T-helper 17 cell (primary cell): ENCODE measurements at places on chromosomes 5 and 9.

DNA sequence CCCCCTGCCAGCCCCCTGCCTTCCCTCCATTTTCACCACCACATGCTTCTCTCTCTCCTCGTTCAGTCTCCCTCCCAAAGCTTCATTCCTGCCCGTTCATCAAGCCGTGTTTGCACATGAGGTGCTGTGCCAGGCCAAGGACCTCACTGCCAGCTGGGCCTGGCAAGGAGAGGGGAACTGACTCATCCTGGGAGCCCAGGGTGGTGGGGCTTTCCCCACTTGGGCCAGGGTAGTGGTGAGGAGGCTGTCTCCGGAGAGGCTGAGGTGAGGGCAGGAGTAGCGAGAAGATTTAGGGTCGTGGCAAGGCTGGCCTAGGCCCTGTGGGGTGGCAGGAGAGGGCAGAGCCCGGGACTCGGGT is 30.4 kb upstream of the NOTCH1 start:
- no peaks in the 10 kb centered on the region for H3K27me3 ChIP-seq
- peaks cover 7% of the 10 kb centered on the region for H3K4me1 ChIP-seq
- DNase-seq = no peak
- H3K36me3 ChIP-seq = peaks cover 2% of the 10 kb centered on the region
- H3K4me3 ChIP-seq = no peak overlapping the region

- H3K27me3 ChIP-seq = no peaks in the 10 kb centered on the region
- no peak overlapping the region for H3K4me3 ChIP-seq
- no peak overlapping the region for H3K27ac ChIP-seq
- peaks cover 3% of the 10 kb centered on the region for H3K4me1 ChIP-seq
- no peak for DNase-seq
- no peaks in the 10 kb centered on the region for H3K36me3 ChIP-seq
Measured at GRCh38 chr5:126736141-126736540, 40.8 kb upstream of the LMNB1 start.

- H3K36me3 ChIP-seq = no peaks in the 10 kb centered on the region
- no peak for DNase-seq
- peaks cover 20% of the 10 kb centered on the region for H3K27me3 ChIP-seq
- no peaks in the 10 kb centered on the region for H3K4me1 ChIP-seq
Measured at GRCh38 chr5:58184910-58185309, 275.0 kb downstream of the PLK2 start.

- no peaks in the 10 kb centered on the region for H3K27me3 ChIP-seq
- H3K4me3 ChIP-seq = peak within 1 kb of the TSS; percentile 100
- H3K4me1 ChIP-seq = peaks cover 49% of the 10 kb centered on the region
- peak within 1 kb of the TSS; percentile 98 for H3K27ac ChIP-seq
Measured at GRCh38 chr9:128688501-128689292, at the start of gene SET. Gene SET, plus strand, starts transcription at chr9:128689222. Its CDS starts 361 bp downstream, at chr9:128689583.

- peaks cover 5% of the 10 kb centered on the region for H3K27me3 ChIP-seq
- peak overlapping the region; percentile 96 for H3K27ac ChIP-seq
- peaks cover 30% of the 10 kb centered on the region for H3K4me1 ChIP-seq
- peaks cover 4% of the 10 kb centered on the region for H3K36me3 ChIP-seq
- H3K4me3 ChIP-seq = peak overlapping the region; percentile 91
Measured at GRCh38 chr9:15423231-15423985, 732 bp downstream of the SNAPC3 start.

- no peak for DNase-seq
- H3K27ac ChIP-seq = no peak overlapping the region
- H3K27me3 ChIP-seq = peaks cover 34% of the 10 kb centered on the region
- peaks cover 2% of the 10 kb centered on the region for H3K36me3 ChIP-seq
- H3K4me3 ChIP-seq = no peak overlapping the region
Measured at GRCh38 chr9:38368731-38369130, 23.8 kb upstream of the ALDH1B1 start.

GRCh38 chr5:45385321-45386058 is 310.7 kb downstream of the HCN1 start:
- no peaks in the 10 kb centered on the region for H3K36me3 ChIP-seq
- no peak overlapping the region for H3K27ac ChIP-seq
- H3K4me3 ChIP-seq = no peak overlapping the region
- H3K4me1 ChIP-seq = no peaks in the 10 kb centered on the region

GRCh38 chr9:89532478-89532877 is 34.6 kb upstream of the SEMA4D start:
- DNase-seq = no peak
- peaks cover 79% of the 10 kb centered on the region for H3K4me1 ChIP-seq
- no peaks in the 10 kb centered on the region for H3K27me3 ChIP-seq
- no peaks in the 10 kb centered on the region for H3K36me3 ChIP-seq

DNA sequence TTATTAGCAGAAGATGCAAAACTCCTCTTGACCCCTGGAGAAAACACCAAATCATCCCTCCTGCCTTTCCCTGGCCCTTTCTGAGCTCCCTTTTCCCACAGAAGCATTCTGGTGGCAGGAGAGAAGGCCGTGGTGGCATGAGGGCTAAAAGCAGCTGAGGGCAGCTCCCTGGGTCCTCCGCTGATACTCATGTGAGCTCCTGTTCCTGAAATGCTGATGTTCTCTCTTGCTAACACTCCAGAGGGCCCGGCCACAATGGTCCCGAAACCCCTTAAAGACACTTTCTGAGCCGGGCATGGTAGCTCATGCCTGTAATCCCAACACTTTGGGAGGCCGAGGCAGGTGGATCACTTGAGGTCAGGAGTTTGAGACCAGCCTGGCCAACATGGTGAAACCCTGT is 183.1 kb downstream of the HSPA4 start:
- peaks cover 12% of the 10 kb centered on the region for H3K4me1 ChIP-seq
- peaks cover 2% of the 10 kb centered on the region for H3K36me3 ChIP-seq

GRCh38 chr5:23352446-23352845 is 155.0 kb upstream of the PRDM9 start:
- no peak for DNase-seq
- H3K4me3 ChIP-seq = no peak overlapping the region
- no peaks in the 10 kb centered on the region for H3K36me3 ChIP-seq
- no peaks in the 10 kb centered on the region for H3K4me1 ChIP-seq
- H3K27ac ChIP-seq = no peak overlapping the region

GRCh38 chr9:78132701-78133058 is 101.1 kb upstream of the GNAQ start:
- H3K4me1 ChIP-seq = peaks cover 11% of the 10 kb centered on the region
- no peaks in the 10 kb centered on the region for H3K27me3 ChIP-seq
- no peak for DNase-seq
- peak overlapping the region; percentile 72 for H3K27ac ChIP-seq

DNA sequence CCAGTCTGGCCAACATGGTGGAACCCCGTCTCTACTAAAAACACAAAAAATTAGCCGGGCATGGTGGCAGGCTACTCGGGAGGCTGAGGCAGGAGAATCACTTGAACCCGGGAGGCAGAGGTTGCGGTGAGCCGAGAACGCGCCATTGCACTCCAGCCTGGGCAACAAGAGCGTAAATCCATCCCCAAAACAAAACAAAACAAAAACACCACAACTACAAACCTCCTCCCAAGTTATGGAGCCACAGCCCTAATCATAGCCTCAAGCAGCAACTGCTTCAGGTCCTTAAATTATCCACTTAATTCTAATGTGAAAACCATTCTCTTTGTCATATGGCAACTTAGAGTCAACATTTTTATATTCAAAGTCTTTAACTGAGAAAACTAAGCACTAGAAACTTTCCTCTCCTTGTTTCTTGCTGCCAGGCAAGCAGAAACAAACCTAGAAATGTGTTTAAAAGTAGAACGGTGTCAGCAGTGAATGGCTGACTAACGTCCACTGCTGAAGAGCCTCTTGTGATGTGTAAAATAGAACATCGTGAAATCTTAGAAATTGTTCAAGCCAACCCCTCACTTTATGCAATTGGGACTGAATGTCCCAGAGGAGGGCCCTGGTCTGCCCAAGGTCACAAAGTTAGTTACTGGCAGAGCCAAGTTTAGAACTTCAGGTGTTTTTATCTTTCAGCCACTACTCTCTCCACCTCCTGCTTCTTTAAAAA is 5.7 kb downstream of the TMEM245 start:
- H3K27me3 ChIP-seq = no peaks in the 10 kb centered on the region
- peak overlapping the region; percentile 66 for H3K4me3 ChIP-seq
- H3K27ac ChIP-seq = peak overlapping the region; percentile 82
- H3K36me3 ChIP-seq = no peaks in the 10 kb centered on the region
- peaks cover 62% of the 10 kb centered on the region for H3K4me1 ChIP-seq
- DNase-seq = no peak

- no peak overlapping the region for H3K27ac ChIP-seq
- peaks cover 35% of the 10 kb centered on the region for H3K27me3 ChIP-seq
- H3K36me3 ChIP-seq = no peaks in the 10 kb centered on the region
- DNase-seq = no peak
Measured at GRCh38 chr5:77662635-77663034, 24.1 kb upstream of the OTP start.

GRCh38 chr5:146877178-146877681 is 1.3 kb downstream of the PPP2R2B start:
- H3K27me3 ChIP-seq = peaks cover 11% of the 10 kb centered on the region
- DNase-seq = no peak
- H3K27ac ChIP-seq = peak overlapping the region; percentile 8
- peaks cover 2% of the 10 kb centered on the region for H3K36me3 ChIP-seq

DNA sequence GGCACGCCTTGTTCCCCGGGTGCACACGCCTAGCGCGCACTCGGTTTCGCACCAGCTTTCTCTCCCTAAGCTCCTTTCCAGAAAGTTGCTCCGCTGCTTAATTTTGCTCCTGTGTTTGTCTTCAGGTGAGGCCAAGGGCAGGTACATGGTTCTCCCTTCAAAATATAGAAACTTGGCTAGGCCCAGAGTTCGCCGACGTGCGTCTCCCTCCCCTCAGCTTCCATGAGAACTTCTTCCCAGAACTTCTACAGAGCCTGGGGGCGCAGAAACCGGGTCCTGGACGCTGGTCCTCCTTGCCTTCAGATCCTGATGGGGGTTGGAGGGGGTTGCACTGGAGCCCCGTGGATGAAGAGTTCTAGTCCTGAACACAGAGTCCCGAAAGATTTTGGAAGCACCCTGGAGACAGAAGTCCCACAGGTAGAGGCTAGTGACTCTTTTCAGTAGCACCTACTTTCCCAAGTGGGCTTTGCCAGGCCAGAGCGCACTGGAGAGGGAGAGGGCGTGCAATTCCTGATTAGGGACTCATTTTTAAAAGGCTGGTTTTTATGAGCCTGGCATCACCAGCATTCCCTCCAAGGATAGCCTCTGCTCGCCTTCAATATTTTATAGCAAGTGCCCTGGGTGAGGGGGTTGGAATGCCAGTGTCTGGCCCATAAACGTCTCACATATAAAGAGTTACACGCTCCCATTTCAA is 128.4 kb downstream of the TMEM174 start:
- DNase-seq = no peak

GRCh38 chr5:173973616-173973969 is 15.4 kb upstream of the C5orf47 start:
- H3K4me3 ChIP-seq = peak overlapping the region; percentile 82
- H3K36me3 ChIP-seq = peaks cover 6% of the 10 kb centered on the region
- H3K27me3 ChIP-seq = peaks cover 45% of the 10 kb centered on the region
- H3K4me1 ChIP-seq = peaks cover 12% of the 10 kb centered on the region

DNA sequence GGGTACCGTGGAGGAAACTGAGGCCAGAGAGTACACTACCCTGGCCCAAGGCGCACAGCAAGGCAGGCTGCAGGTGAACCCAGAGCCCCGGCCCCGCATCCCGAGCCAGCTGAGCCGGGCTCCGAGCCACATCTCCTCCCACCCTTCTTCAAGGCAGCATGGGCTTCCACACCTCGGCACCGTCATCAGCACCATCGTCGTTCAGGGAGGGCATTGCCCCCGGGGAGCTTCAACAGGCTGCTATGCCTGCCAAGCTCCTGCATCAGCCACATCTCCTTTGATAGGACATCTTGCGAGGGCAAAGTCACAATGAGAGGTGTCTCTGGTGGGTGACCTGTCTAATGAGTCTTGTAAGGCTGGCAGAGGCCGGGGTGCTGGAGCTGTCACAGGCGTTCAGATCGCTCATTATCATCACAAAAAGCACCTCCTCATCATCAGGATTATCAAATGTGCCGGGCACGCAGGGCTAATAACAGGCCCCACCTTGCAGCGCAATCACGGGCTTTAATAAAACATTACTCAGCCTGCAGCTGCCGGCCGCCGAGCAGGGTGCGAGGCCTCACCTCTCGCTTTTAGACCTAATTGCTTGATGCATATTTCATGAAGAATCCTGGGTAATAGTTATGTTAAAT is 20.0 kb upstream of the SLC25A51 start:
- no peak for DNase-seq
- peaks cover 8% of the 10 kb centered on the region for H3K4me1 ChIP-seq
- no peak overlapping the region for H3K27ac ChIP-seq
- peaks cover 18% of the 10 kb centered on the region for H3K27me3 ChIP-seq

DNA sequence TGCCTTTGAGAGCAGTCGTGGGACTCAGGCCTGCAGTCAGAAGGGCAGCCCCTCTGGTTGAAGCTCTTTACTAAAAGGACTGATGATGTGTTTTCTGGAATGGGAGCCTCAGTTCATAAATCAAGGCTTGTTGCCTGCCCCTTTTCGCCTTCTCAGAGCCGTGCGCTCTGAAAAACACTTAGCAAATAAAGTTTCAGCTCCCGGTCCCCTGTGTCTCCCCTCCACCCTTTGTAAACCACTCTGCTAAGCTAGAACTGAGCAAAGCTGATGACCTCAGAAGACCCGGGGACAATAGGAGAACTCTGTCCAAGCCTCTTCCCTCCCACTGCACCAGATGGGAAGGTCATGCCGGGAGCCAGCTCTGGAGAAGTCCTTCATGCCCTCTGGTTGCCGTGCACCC is 39.3 kb upstream of the ADRA1B start:
- no peaks in the 10 kb centered on the region for H3K4me1 ChIP-seq
- H3K36me3 ChIP-seq = peaks cover 2% of the 10 kb centered on the region
- H3K27ac ChIP-seq = no peak overlapping the region
- H3K27me3 ChIP-seq = peaks cover 63% of the 10 kb centered on the region
- no peak for DNase-seq

DNA sequence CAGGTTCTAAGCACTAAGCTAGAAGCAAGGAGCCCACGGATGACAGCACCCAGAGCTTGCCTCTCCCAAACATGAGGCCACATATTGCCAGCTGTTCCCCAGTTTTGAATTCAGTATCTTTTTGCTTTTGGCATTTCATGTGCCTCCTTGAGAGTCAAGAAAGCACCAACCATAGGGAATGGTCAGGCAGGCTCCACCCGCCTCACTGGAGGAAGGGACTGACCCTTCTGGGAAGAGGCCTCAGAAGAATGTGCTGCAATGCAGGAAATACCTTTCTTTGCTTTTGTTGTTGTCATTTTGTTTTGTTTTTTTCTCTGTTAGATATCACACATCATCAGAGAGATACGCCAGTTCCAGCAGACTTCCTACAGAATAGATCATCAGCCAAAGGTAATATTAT is 13.7 kb upstream of the CKMT2 start:
- H3K36me3 ChIP-seq = peaks cover 5% of the 10 kb centered on the region
- no peaks in the 10 kb centered on the region for H3K27me3 ChIP-seq
- no peak for DNase-seq

- H3K27ac ChIP-seq = no peak overlapping the region
- no peaks in the 10 kb centered on the region for H3K4me1 ChIP-seq
- peaks cover 2% of the 10 kb centered on the region for H3K36me3 ChIP-seq
- DNase-seq = no peak
- no peak overlapping the region for H3K4me3 ChIP-seq
- peaks cover 40% of the 10 kb centered on the region for H3K27me3 ChIP-seq
Measured at GRCh38 chr5:149301049-149301743, 29.5 kb downstream of the AFAP1L1 start.
